Suppressor macrophage treated with lipopolysaccharide for 1 hour (primary cell): ENCODE measurements at places on chromosomes 2 and 18.
A peak's percentile ranks its signal among the peaks of the same experiment; 100 is the strongest.

DNA sequence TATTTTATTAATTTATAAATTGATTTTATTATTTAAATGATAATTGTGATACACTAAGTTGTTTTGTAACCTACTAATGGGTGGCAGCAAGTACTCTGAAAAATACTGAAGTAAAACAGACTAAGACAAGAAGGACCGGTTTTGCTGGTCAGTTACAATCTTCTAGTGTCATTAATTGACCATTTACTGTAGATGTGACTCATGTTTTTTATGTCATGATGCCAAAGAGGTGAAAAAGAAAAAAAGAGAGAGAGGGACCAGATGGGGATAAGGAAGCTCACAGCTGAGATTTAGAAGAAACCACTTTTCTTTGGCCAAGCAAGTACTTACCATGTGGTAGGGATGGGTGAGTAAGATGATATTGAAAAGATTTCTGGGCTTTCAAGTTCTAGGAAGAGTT, 955.8 kb upstream of the LRRTM1 start:
- no peak for DNase-seq

DNA sequence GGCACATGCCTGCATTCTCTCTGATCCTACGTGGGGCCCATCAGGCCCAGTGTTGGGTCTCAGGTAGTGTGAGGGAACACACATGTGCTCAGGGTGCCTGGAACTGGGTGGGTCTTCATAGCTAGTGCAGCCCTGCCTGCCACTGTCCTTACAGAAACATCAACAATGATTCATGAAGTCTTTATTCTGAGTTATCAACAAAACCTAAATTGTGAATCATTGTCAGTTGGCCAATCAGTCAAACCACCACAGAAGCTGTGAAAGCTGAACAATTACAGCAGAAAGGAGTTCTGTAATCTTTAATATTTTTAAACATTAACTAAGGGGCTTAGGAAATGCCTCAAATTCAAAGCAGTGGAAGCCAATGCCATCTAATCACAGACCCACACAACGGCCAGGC, 82.8 kb upstream of the ZNF521 start:
- no peak for DNase-seq

- DNase-seq: no peak
Measured at GRCh38 chr2:180240774-180241173, 233.7 kb upstream of the CWC22 start.

DNA sequence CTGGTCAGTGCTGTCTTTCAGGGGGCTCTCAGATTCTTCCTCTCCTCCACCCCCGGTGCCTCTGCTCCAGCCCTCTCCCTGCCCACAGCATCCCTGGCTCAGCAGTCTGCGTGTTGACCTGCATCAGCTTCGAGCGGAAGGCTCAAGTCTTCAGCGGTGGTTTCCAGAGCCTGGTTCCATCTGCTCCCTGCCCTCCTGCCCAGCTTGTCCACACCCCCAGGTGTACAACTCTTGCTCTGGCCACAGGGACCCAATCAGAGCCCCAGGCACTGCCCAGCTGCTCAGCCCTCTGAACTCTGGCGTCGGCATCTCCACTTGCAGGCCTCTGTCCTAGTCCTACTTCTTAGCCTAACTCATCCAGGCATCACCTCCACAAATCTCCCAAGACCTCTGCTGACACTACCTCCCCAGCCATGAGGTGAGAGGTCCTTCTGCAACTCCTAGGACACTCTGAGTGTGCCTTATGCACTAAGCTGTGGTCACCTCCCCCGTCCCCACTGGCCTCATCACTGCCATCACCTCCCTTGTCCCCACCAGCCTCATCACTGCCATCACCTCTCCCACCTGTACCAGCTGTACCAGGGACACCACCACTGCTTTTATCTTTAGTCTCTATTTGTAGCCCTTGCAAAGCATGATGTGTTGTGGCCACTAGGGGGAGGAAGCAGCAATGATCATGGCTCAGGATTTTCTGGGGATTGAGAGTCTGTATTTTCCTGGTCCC, 60.9 kb downstream of the EDAR start:
- DNase-seq: peak; percentile 44

DNA sequence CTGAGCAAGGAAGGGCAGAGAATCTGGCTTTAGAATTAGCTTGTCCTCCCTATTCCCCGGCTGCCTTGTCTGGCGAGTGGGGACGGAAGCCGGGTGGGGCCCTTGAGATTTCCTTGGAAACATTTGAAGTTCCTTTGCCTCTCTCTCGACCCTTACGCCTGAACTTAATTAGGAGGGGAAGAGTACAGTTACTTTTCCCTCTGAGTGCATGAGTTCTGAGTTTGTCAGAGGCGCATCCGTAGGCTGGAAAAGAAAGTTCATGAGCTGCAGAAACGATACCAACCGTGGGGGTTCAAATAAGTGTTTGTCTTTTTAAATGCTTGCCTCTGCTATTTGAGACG, 468 bp downstream of the PIKFYVE start:
- DNase-seq: no peak

GRCh38 chr18:74512321-74513053, 16.3 kb downstream of the CNDP2 start:
- DNase-seq: no peak

GRCh38 chr2:44112096-44112495, 56.6 kb upstream of the PPM1B start:
- no peak for DNase-seq

DNA sequence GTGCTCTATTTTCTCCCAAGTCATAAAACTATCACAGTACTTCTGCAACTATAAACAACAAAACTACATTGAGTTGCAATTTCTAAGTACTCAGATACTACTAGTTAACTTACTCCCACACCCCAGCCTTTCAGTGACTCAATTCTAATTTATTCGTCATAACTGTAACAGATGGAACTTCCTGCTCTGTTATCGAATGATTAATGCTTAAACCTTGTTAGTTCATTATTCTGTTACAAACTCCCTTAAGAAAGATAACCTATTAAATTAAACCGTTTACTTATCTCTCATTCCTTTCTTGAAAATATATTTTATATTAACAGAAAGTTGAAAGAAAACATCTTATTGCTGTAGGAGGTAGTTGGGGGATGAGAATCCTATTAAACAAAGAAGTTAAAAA, 17.0 kb downstream of the TNFAIP6 start:
- DNase-seq: peak; percentile 85

- DNase-seq: peak; percentile 72
Measured at GRCh38 chr2:174492963-174493431, 6.2 kb upstream of the GPR155 start.

DNA sequence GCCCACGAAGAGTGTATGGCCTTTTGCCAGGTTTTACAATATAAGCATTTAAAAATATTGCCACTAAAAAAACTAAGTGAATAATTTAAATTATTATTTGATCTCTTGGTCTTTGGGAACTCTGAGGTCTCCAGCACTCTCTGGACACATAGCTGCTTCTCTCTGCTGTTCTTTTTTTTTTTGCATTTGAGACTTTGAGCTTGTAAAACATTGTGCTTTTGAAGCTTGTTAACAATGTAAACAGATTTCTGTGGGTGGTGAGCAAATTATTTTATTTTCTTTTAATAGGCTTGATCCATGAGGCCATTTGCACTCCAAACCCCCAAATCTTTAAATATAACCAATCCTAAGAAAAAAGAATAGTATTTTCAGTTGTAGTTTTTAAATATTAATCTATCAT, 42.0 kb downstream of the DCAF17 start:
- no peak for DNase-seq

- no peak for DNase-seq
Measured at GRCh38 chr2:88932686-88933085, 241.2 kb downstream of the RPIA start.

DNA sequence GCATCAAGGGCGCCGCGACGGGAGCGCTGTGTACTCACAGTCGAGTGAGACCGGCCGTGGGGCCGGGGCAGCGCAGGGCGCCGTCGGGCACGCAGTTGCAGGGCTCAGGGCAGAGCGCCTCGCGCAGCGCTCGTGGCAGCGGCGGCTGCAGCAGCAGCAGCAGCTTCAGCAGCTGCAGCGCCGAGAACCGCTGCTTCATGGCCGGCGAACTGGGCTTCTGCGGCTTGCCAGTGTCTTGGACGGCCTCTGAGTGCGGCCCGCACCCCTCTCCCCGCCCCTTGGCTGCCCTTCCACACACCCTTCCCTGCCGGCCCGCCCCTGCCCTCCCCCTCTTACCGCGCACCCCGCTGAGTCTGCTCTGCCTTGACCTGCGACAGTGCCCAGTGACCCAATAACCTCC, at the start of gene LHCGR:
LHCGR (minus strand) TSS at position 252 of the 400 bp plus-strand sequence; CDS start at position 199, 53 bp downstream.
- DNase-seq: no peak

DNA sequence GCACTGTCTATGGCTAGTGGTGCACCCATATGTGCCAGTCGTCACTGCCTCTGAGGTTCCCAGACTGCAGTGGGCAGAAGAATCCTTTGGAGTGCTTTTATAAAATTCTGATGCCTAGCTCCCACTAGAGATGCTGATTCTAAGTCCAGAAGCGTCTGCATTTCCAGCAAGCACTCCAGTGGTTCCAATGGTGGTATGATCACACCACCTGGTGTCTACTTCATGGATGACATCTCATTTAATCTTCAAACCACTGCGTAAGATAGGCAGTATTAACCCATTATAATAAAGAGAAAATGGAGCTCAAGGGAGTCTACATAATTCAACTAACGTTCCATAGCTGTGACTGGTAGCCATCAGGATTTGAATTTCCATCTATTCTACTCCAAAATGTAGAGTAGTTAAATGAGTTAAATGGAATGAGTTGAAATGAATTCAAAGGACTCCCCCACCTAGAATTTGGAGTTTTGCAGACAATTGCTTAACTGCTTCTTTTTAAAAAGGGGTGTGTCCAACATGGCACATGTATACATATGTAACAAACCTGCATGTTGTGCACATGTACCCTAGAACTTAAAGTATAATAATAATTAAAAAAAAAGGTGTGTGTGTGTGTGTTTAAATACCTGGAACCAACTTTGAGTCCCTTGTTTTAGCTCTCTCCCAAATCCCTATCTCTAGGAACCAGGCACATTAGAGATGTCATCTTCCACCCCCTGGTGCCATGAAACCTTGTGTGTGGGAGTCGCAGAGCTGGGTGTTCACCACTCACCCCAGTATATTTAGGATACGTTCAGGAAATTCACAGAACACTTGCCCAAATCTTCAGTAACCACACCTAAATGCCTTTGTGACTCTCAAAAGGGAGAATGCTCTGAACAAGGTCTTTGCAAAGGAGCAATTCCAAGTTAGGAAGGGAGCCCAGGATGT, 14.1 kb downstream of the LAMA3 start:
- peak; percentile 24 for DNase-seq

DNA sequence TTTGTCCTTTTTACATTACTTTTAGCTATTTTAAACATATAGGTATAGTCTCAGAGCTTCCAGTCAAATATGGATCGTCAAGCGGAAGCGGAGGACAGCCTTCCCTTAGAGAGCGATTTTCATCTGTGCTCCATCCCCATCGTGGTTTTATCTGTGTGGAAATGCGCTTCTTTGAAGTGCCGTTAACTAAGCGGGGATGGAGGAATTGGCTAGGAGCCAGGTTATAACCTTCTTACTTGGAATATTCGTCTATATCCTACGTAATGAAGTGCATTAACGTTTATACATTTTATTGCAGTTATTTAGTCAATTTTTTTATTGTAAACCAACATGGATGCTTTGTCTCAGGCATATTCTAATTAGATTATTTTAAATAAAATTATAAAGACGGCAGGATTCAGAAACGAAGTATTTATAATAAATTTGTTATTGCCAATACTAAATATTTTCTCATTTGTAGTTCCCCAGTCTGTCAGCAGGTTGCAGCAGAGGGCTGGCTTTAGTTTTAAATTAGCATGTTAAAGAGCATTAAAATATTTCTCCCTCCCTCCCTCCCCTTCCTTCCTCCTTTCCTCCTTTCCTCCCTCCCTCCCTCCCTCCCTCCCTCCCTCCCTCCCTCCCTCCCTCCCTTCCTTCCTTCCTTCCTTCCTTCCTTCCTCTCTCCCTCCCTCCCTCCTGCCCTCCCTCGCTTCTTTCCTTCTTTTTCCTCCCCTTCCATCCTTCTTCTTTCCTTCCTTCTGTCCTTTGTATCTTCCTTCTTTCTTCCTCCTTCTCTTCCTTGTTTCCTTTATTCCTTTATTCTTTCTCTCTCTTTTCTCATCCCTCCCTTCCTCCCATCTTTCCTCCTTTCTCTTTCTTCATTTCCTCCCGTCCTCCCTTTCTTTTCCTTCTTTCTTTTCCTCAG, 80.6 kb upstream of the DOCK10 start:
- DNase-seq: peak; percentile 37

DNA sequence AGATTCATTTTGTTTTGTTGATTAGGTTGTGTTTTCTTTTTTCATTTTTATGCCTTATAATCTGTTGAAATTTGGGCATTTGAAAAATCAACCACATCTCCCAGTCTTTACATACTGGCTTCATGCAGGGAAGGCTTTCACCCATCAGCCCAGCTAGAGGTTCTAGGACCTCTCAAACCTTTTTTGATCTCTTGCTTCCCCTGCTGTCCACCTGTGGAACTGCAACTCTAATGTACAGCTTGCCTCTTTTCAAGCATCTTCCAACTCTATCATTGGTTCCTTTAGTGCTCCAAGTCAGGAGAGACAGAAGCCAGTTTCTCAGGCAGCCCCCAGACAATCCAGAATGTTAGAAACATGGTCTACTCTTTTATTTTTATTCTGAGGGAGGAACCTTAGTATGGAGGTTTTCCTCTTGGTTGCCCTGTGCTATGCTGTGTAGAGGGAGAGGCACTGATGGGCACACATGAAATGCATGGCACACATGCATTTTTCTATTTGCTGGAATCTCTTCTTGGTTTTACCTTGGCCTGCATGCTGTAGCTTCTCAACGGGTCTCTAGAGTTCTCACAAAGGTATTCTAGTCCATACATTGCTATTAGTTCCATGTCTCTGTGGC, 107.2 kb upstream of the L3MBTL4 start:
- peak; percentile 66 for DNase-seq
